Upper lobe of right lung (tissue), 1 donor: ENCODE measurements at places on chromosomes 11 and 22. TPM values are rescaled to one million over a fixed set of nuclear protein-coding genes. Genes with fewer than 3 reads are reported as not detected.

CCDC87 gene
- total RNA-seq: 0.26 TPM

SCUBE1 gene
- total RNA-seq: 36.0 TPM

RASD2 gene
- total RNA-seq: 4.1 TPM

MIAT gene
- 6.1 TPM for total RNA-seq

CDC42EP1 gene
- 73.9 TPM for total RNA-seq

MRPL40 gene
- 20.5 TPM for total RNA-seq

PLAAT4 gene
- 185 TPM for total RNA-seq

C11orf86 gene
- total RNA-seq: not detected

IGSF9B gene
- 2.9 TPM for total RNA-seq

NEFH gene
- total RNA-seq: 0.46 TPM

KIF18A gene
- 1.6 TPM for total RNA-seq

OR52I1 gene
- not detected for total RNA-seq
